ENCODE measurements at places on chromosomes 2 and 18.
A peak's percentile ranks its signal among the peaks of the same experiment; 100 is the strongest.

- no peak for DNase-seq
These were observed 21.1 kb upstream of the CHMP3 start for GRCh38 chr2:86584151-86584913.

DNA sequence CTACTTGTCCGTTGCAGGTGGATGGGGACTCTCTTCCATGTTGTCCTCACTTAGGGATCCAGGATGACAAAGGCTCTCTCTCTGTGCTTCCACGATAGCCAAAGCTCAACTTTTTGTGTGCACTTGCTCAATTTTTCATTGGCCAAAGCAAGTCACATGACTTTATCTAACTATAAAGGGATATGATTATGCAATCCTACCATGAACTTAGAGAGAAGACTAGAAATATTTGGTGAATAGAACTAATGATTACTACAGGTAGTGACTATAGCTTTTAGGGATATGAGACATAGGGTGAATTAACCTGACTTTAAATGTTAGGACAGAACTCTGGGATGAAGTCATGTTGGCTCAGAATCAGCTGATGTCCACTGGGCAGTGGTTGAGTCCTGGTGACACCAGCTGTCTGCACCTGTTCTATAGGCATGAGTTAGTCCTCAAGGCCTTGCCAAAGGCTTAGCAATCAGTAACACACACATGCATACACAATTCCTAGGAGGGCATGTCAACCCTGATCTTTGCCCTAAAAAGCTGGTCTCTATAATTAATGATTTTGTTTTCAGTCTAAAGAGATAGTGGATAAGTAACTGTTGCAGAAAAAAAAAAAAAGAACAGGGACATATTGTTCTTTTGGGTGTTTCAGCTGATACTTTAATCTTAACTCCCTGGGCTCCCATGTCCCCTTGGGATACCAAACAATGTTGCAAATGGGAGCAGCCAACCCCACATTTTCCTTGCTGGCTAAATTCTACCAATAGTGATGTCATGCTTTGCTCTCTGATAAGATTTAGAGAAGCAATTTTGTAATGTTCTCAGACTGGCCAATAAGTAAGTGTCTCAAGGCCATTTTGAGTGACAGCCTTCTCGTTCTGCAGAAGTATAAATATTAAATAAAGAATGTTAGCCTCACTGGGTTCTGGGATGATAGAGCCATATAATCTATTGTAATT lies 12.5 kb upstream of the HK2 start:
- no peak for DNase-seq

GRCh38 chr2:158806941-158807340 lies 11.8 kb downstream of the DAPL1 start:
- DNase-seq: no peak

DNA sequence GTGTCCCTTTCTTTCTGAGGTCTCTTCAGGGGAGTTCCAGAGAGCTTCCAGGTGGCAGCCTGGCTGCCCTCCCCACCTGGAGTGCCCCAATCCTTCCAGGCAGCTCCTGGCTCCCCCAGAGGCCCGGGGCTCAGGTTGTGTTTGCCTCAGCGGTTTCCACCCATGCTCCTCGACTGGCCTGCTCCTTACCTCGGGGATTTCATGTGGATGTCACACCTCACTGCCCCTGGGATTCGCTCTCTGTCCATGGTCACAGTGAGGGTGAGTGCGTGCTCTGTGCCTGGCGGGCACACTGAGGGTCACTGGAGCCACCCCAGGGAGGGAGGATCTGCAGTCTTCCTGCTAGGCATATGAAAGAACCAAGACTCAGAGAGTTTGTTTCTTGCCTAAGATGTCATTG lies 2.1 kb upstream of the TOGARAM2 start:
- no peak for DNase-seq

DNA sequence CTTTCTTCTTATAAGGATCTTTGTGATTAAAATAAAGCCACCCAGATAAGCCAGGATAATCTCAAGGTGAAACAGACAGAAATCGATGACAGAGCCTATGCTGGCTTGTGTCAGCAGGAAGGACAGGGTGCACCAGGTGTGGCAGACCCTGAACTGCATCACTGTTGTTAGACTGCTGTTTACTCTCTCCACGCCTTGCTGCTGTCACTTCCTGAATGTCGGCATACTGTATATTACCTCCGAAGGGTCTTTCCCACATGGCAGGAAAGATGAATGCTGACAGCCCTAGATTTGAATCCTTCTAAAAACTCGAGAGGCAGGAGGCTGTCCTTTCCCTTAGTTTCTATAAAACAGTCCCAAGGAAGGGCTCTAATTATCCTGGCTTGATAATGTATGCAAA lies 18.9 kb upstream of the TMEM163 start:
- no peak for DNase-seq

DNA sequence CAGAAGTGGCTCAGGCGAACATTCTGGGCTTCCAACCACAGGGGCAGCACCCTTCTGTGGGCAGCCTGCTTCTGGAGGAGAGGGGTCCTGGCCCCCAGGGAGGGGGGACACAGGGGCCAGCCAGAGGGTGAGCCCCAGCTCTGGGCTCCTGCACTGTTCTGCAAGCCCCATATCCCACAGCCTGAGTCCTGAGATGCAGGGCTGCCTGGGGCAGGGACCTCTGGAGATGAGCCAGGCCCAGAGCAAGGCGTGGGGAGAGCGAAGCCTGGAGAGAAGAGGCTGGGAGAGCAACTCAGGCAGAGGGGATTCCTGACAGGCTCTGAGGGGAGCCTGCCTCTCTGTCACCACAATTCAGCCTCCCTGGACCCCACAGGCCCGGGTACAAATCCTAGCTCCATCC lies 13.5 kb upstream of the PRSS56 start:
- DNase-seq: no peak

GRCh38 chr2:55526174-55526573 lies 6.7 kb downstream of the CFAP36 start:
- no peak for DNase-seq

DNA sequence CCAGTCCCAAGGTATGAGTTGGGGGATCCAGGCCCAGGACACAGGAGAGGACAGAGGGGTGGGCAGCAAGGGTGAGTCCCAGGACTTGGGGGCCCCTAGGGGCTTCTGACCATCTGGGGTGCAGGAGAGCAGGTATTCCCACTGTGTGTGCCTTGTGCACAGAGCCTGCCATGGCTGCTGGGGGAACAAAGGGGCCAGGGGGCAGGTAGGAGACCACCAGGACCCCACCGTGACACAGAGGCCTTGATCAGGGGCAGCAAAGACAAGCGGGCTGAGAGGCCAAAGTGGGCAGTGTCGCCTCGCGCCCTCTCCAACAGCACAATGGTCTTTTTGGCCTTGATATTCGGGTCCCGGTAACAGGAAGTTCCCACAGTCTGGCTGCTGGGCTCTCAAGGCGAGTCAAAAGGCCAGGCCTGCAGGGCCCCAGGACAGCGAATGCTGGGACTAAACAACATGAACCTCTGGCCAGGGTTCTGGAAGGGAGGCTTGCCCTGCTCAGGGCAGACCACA lies 12.3 kb upstream of the GPR17 start:
- DNase-seq: no peak

GRCh38 chr2:162579169-162579568 lies 235.2 kb downstream of the GCA start:
- DNase-seq: no peak

DNA sequence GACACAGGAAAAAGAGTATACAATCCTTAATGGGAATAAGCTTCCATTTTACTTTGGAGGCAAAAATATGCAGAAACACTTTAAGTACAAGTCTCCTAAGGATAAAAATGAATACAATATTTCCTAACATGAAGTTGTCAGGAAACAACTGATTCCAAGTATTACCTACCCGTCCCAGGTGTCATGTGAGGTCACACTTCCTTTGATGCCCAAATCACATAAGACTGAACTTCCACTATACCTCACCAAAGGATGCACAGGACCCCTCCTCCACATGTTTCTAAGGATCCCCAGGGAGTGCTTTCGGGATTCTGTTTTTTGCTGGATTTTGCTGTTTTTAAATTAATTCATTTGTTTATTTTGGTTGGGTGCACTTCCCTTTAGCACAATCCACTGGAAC lies 438.5 kb upstream of the TCF4 start:
- DNase-seq: no peak

GRCh38 chr2:146982393-146982846 lies 862.4 kb upstream of the ACVR2A start:
- peak; percentile 4 for DNase-seq

GRCh38 chr2:220446106-220446712 lies 818.8 kb downstream of the SLC4A3 start:
- no peak for DNase-seq

DNA sequence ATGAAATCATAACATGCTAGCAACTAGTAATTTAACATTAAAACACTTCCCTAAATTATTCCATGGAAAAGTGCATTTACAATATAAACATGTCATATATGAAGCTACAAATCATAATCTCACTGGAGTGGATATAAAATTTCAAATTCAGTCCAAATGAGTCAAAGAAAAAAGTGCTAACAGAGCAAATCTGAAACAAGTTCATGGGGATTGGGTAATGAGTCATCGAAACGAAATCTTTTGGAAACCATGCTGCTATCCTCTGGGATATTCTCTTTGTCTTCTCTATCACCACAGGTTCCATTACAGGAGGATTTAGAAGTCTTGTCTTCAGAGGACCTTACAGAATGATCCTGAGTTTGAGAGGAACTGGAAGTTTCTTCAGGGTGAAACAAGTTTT lies 34.1 kb downstream of the STK17B start:
- no peak for DNase-seq

GRCh38 chr2:107334306-107334705 lies 448.3 kb upstream of the ST6GAL2 start:
- no peak for DNase-seq

DNA sequence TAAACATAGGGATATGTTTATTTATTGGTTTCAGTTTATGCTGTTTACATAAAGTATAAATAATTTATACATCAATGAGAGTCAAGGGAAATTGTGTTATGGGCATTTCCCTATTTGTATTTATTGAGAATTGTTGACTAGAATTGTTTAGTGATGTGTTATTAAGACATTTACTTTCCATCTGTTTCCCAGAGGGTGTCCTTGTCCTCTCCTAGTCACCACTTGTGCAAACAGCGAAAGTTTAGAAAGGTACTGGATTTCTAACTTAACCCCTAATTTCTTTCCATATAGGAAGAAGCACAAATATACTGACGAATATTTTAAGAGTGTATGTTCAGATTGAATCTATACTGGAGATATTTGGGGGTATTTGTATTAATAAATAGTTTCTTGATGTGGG lies 6.7 kb downstream of the UBE2E3 start:
- no peak for DNase-seq

GRCh38 chr2:146734042-146734820 lies 1110.6 kb upstream of the ACVR2A start:
- peak; percentile 42 for DNase-seq

DNA sequence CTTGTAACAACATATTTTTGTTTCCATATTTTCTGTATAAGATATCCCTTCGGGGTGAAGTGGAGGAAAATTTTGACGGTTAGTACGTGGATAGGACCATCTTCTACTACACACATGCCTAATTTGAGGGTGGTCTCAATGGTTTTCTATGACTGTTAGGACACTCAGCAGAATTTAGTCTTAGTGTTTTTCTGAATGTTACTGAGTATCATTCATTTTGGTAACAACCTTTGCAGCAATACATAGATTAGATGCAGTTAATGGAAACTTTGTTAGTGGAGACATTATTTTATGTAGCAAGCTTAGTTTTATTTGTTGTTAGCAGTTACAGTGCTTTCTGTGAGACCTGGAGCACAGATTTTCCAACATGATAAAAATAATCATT lies 1.6 kb downstream of the ITGAV start:
- no peak for DNase-seq

GRCh38 chr2:168155680-168156079 lies 91.7 kb downstream of the STK39 start:
- DNase-seq: no peak

DNA sequence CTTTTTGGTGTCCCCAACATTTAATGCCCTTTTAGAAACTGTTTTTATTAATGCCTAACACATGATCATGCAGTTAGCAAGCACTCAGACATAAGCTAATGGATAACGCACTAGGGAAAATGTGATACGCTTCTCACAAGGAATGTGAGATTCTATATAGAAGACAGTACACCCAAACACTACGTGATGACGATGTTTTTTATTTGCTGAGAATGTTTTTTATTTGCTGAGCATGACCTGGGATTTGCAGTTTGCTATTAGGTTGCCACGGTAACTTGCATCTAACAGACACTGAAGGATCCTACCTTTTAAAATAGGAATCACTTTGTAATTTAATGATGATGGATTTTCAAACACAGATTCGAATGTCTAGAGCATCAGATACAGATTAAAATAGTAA lies 4.9 kb downstream of the SMC6 start:
- no peak for DNase-seq

DNA sequence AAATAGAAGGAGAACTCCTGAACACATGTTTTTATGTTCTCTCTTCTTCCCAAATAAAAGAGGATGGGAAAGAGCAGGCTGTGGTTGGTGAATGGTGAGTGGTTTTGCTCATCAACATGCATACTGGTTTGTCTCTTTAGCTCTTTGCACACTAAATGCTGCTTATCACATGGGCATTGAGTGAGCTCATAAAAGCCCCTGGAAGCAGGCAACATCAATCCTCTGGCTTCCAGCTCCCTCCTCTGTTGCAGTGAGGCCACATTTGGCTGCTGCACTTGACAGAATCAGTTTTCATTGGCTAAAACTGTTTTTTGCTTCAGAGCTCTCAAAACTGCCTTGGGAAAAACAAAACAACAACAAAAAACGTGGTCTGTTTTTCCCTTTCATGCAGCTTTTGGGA lies 1308.2 kb upstream of the NRXN1 start:
- peak; percentile 2 for DNase-seq

DNA sequence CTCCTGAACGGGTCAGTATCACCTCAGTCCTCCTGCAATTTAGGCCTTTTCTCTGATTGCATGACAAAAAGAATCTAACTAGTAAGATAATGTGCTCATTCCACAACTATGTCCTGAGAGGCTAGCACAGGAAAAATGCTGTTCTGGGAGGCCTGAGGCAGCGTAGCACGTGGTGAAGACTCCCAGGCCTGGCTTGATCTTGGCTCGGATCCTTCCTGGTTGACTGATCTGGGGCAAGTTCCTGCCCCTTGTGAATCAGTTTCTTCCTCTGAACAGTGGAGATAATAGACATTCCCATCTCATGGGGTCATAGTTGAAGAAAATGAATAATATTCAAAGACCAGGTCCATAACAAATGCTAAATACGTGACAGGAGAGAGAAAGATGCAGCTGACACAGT lies 12.3 kb downstream of the FBLN7 start:
- DNase-seq: no peak

DNA sequence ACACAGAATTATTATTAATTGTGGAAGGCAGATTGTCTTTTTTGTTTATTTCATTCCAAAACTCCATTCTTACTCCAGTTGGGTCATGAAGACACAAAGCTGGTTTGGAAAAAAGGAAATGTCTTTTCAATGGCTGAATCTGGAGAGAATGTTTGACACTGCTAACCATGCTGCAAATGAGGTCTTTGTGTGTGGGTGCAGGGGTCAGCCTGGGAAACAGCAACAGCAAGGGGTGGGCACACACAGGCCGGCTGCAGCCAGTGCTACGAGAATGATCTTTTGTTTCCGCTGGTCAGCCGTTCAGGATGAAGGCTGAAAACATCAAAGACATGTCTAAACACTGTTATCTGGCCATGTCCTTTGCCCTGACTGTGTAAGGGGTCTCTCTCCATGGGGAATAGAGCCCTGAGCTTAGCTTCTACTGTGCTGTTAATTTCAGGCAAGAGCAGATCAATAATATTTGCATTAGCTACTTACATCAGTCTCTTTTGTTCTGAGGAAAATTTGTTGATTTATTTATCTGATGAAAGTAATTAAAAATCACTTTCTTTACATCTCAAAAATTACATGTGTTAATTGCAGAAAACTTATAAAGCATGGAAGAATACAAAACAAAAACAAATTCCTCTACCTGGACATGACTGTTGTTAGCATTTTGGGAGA lies 33.3 kb upstream of the E2F6 start:
- peak; percentile 55 for DNase-seq

GRCh38 chr2:128313091-128313836 lies 5.4 kb downstream of the HS6ST1 start:
- DNase-seq: peak; percentile 63
